ENCODE measurements at places on chromosomes 1 and 21.

DNA sequence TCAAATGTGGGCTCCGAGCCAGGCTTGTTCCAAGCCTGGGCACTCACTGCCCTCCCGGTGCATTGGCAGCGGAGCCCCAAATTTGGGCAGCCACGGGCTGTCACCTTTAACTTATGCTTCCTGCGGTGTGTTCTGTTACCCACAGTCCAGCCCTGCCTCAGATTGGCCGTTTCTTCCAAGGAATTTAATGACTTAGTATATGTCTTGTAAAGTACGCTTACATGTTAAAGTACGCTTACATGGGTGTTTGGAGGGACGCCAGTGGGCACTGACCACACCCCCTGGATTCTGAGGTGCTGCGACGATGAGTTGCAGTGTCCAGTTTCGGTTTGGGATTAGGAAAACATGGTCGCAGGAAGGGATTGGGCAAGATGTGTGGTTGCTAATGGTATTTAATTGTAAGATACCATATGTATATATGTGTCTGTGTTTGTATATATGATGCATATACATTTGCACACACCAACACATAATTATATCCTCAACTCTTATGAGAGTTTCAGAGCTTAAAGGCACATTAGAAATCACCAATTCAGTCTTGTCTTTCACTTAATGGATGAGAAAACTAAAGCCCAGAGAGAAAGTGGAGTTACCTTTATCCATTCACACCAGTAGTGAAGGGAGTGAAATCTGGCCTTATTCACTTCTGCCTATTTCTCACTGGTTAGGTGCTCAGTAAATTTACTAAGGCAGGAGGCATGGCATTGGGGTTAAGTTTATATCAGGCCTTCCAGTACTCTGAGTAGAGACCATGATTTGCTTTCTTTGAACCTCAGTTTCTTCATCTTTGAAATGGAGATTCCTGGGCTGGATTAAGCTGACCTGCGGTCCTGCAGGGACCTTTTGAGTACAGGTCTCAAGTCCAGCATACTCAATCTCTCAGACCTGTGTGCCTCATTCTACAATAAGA is 1.0 kb downstream of the SMYD2 start:
- DNase-seq: no peak

GRCh38 chr1:67552336-67552759 is 122.1 kb upstream of the SERBP1 start:
- no peak for DNase-seq

DNA sequence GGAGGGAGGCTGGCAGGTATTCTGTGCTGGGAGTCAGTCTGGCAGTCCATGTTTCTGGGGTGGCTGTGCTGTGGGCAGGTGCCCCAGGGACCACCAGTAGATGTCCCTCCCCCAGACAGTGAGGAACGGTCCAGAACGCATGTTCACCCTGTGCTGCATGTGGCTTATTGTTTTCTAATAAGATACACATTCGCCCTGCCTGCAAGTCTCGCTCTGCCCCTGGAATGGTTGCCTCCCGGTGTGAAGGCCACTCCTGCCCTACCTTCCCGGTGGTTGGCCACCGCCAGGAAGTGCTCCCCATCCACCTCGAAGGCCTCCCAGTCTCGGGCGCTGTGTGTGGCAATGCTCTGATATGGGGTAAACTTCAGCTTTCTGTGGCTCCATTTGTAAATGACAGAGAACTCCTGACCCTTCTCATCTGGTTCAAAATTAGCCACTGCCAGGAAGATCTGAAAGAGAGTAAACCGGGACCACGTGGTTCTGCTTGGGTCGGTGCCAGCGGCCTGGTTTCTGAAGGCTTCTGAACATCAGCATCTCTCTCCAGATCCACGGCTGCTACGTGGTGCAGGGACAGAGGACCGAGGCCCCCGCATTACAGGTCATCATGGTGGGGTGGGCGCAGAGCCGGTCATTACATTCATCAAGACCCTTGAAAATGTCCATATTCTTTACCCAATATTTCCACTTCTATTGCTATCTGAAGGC is 14.5 kb downstream of the KRTAP10-1 start:
- DNase-seq: no peak

GRCh38 chr1:34786521-34787325 is 5.7 kb downstream of the GJB3 start:
- peak; percentile 30 for DNase-seq

- DNase-seq: no peak
Measured at GRCh38 chr1:18256282-18257235, 149.0 kb downstream of the IGSF21 start.

DNA sequence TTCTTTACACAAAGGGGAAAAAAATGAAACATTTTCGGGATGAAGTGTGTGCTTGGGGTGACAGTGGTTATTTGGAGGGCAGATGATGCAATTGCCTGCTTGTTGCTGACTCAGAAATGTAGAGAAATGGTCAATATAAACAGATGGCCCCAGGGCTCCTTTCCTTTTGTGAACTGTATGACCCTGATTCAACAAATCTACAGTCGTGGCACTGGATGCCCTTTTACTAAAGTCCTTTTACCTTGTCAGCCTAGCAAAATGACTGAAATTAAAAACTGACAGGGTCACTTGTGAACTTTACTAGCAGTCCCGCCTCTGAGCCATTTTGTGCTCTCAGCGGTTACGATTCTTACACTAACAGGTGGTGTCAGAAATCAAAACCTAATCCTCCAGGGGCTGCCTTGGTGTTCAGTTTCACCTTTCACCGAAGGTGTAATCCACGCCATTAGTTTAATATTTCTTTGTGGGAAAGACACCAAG is 49.8 kb downstream of the GREM2 start:
- no peak for DNase-seq

- no peak for DNase-seq
Measured at GRCh38 chr1:211378844-211379243, 52.2 kb downstream of the TRAF5 start.

- DNase-seq: no peak
Measured at GRCh38 chr1:7454052-7454815, 316.9 kb upstream of the VAMP3 start.

Data from stimulated activated CD8-positive, alpha-beta memory T cell treated with anti-CD3 and anti-CD28 coated beads, Interleukin-15, amount 100 ng/mL, for 4 hours (primary cell).